Fibroblast of the aortic adventitia (primary cell): ENCODE measurements at places on chromosomes 11 and 22. TPM values are rescaled to one million over a fixed set of nuclear protein-coding genes. Genes with fewer than 3 reads are reported as not detected.

DNA sequence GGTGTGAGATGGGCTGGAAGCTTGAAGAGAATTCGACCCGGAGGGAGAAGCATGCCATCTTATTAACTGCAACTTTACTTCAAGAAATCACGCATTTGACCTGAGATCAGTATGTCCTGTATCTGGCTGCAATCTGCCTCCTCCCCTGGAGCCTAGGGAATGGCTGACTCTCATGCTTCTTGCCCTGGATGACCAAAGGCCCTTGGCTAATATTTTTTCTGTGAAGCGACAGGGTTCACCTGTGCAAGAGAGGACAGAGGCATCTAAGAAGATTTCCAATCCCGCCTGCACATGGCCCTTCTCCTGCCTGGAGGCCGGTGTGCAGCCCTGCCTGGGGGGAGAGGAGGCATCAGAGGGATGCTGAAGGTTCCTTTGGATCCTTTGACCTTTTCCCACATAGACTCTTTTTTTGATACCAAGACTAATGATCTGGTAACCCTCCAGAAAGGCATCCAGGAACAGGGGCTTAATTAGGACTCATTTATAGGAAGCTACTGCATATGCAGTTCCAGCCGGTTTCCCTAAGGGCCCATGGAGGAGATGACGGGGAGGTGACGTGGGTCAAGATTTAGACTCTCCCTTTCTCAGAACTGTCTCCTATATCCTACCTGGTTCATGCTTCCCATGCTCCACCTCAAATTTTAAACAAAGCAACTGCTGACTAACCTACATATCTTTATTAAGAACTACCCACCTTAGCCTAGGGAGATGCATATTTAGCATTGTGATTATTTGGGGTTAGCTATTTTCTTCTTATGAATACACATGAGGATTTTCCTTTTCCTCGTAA lies 50.8 kb downstream of the NTM start:
- no peak for DNase-seq

DNA sequence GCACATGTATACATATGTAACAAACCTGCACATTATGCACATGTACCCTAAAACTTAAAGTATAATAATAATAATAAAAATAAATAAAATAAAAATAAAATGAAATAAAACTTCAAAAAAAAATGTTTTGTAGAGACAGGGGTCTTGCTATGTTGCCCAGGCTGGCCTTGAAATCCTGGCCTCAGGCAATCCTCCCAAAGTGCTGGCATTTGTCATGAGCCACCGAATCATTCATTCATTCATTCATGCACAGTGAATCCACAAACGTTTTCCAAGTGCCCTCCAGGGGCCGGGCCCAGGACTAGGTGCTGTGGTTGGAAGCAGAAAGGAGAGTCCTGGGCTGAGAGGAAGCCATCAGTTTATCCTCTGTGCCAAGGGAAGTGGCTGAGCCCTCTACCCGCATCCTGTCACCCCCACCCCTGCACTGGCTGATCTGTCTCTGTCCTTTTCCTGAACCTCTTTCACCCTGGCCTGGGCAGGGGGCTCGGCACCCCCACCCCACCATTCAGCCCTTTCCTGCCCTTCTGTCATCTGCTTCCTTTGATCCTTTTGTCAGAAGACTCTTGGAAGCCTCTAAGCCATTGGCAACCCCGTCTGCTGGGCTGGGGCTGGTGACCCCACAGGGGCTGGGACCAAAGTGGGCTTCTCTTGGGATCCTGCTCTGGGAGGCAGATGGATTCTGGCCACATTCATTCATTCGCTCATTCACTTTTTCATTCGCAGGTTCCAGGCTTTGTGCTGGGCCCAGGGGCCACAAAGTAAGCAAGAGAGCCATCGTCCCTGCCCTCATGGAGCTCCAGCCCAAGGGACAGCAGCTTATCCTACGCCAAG lies 84.3 kb downstream of the IGLL1 start:
- DNase-seq: no peak

- DNase-seq: no peak
Measured at GRCh38 chr11:17439316-17439782, 37.3 kb downstream of the ABCC8 start.

DNA sequence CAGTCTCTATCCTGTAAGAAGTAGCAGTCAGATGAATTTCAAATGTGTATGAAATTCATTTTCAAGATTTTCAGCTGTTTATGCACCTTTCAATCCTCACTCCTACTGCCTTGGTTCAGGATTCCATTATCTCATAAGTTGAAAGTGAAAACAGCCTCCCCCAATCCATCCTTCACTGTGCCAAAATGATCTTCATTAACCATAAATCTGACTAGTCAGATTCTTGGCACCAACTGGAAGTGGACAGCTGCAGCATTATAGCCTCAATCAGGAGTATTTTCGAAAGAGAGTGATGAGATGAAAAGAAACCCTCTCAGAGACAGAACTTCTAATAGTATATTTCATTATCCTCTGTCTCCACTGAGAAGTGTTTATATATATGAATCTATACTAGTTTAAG lies 365.3 kb upstream of the PDGFD start:
- no peak for DNase-seq

Gene NPTXR
- 1.3 and 2.0 TPM in 2 replicates for total RNA-seq

DNA sequence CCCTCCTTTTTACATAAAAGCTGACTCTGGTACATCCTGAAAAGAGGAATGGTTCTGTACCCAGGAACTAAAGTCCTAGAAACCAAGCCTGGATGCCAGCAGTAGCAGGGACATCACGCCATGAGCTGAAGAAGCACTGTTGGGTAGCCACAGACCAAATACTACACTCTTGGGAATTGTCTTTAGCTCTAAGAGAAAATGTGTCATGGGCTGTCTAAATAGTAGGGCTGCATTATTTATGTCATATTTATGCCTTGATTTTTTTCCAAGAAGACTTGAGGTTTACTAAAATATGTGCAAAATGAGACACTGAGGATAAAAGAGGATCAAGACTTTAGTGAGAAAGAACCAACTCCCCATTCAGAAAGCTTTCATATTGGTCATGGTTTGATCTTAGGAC lies 213.6 kb downstream of the RAB38 start:
- no peak for DNase-seq

GRCh38 chr22:45579306-45579705 lies 76.6 kb downstream of the FBLN1 start:
- no peak for DNase-seq

DNA sequence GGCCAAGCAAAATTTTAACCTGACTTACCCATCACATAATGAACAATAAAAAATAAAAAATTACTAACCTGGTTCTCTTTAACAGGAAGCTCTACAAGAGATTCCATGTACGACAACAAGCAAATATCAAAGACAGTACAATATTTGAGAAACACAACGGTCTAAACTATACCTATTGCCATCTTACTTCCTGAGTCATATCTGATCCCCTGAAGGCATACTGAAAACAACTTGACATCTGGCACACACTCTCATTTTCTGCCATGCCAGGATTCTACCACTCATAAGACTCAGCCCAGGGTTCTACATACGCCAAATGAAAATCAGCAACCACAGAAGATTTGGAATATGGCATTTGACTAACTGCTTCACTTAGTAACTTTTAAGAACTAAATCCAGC lies 13.8 kb downstream of the DENND5A start:
- no peak for DNase-seq

Gene AIFM3
- 0.45 and 1.7 TPM in 2 replicates for total RNA-seq

Gene PLAAT5
- 0.18 and 5.3 TPM in 2 replicates for total RNA-seq

DNA sequence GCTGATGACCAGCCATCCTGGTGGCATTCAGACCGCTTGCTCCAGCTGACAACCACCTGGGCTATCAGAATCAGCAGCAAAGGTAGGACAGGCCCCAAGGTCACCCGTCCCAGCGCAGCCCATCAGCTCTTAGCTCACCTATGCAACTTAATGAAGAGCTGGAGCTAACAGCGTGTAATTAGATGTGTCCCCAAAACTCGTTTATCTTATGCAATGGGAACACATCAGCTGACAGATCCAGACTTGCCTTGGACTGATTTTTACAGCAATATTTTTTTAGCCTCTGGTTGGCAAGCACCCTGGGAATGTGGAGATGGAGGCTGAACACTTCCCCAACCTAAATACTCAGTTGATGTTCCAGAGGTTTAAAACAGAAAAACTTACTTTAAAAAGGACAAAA lies 76.0 kb downstream of the PACSIN2 start:
- peak; percentile 38 for DNase-seq

DNA sequence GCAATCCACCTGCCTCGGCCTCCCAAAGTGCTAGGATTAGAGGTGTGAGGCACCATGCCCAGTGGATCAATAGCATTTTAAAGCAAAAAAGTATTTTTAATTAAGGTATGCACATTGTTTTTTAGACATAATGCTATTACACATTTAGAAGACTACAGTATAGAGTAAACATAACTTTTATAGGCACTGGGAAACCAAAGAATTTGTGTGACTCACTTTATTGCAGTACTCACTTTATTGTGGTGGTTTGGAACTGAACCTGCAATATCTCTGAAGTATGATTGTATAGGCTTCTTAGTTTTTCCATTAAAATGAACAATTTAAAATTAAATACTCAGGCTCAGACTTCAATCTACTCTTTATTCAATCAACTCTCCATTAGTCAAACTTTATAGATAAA lies 17.5 kb upstream of the CD3E start:
- DNase-seq: peak; percentile 2

DNA sequence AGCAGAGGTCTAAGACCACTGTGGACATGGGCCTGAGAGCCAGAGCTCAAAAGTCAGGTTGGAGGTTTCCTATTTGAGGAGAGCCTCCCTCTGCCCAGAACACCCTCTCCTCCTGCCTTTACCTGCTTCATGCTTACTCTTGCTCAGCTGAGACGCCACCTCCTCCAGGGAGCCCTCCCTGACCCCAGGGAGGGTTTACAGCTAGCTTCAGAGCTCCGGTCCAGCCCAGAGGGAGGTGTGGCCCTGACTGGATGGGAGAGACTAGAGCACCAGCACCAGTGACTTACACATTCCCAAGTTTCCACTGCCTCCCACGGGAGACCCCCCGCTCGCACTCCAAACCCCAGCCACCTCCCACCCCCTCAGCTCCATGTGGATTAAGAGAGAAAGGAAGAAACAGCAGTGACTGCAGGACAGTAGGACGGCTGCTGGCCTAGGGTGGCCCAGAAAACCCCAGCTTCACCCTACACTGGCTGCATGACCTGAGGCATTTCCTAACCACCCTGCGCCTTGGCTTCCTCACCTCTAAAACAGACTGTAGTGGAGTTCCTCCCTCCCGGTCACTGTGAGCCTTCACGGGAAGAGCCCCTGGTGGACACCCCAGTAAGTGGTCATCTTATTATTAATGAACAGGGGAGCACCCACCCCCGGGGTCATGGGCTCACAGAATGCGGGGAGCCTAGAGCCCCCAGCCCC lies 24.5 kb upstream of the PDGFB start:
- no peak for DNase-seq

DNA sequence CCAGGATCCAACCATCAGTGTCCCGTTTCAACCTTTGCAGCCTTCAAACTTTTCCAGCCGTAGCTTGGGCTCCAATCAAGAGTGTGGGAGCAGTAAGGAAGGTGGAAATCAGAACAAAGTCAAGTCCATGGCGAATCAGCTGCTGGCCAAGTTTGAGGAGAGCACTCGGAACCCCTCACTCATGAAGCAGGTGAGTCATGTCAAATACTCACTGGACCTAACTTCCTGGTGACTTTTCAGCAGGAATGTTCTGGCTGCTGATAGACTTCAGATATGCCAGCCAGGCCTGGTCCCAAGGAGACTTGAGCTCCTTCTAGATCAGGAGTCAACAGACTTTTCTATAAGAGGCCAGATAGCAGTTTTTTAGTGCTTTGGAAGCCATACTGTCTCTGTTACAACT lies 129.0 kb downstream of the MICAL2 start:
- DNase-seq: no peak

Gene SAA4
- 0.27 TPM in 1 of 2 replicates, not detected in the other for total RNA-seq

Gene OR52I1
- total RNA-seq: not detected in 2 replicates

Gene GLYAT
- not detected in 2 replicates for total RNA-seq

Gene TOMM22
- total RNA-seq: 32.2 and 70.4 TPM in 2 replicates

Gene IL18BP
- total RNA-seq: 1.1 and 2.2 TPM in 2 replicates
